Vagina (tissue), 2 donors: ENCODE measurements at places on chromosomes 3 and 15.

GRCh38 chr15:65355988-65356353 lies 21.8 kb downstream of the IGDCC3 start:
- no peak for DNase-seq

DNA sequence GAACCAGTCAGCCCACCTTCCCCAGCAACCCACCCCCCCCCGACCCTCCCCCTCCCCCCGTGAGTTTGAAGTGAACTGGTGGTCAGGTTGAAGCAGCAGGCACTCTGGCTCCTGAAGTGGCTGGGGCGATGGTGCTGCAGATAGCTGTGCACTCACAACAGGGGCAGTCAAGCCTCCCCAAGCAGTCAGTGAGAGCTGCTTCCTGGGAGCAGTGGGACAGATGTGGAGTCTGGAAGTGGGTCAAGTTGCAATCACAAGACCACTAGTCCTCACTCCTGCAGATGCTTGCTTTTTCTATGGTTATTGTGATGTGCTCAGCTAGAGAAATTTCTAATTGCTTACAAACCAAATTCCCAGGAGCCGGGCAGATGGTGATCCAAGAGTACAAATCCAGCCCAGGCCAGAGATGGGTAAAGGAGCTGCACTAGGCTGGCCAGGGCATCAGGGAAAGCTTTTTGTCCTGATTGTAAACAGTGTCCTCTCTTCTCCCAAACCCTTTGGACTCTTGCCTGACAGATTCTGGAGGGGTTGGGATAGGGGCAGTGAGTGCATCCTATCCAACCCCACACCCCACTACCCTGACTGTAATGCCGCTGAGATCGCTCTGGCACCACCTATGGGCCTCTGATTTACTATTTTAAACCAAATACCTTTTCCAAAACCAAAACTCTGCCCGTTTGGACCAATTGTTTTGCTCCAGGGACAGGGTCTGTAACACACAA lies 9.8 kb upstream of the CLPX start:
- DNase-seq, result peak; percentile 9

GRCh38 chr15:73630921-73631362 lies 2.2 kb downstream of the NPTN start:
- DNase-seq, result no peak

DNA sequence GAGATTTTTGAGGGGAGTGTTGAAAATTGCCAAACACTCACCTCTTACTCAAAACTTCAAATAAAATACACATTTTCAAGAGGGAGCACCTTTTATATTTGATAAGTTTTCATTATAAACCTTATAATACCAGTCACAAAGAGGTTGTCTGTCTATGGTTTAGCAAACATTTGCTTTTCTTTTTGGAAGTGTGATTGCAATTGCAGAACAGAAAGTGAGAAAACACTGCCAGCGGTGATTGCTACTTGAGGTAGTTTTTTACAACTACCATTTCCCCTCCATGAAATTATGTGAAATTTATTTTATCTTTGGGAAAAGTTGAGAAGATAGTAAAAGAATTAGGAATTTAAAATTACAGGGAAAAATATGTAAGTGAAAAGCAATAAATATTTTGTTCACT lies 20.1 kb downstream of the DIPK2A start:
- no peak for DNase-seq

DNA sequence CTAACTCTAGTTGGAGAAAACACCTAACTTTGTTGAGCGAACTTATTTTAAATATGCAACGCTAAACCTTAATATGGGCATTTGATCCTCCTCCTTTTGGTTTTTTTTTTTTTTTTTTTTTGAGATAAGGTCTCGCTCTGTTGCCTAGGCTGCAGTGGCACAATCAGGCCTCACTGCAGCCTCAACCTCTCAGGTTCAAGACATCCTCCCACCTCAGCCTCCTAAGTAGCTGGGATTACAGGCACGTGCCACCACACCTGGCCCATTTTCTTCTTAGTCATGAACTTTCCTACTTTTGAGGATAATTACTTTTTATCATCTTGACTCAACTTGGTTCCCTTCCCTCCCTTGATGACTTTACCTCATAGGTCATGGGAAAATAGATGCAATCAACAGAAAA lies 3.9 kb downstream of the NUSAP1 start:
- DNase-seq, result no peak

DNA sequence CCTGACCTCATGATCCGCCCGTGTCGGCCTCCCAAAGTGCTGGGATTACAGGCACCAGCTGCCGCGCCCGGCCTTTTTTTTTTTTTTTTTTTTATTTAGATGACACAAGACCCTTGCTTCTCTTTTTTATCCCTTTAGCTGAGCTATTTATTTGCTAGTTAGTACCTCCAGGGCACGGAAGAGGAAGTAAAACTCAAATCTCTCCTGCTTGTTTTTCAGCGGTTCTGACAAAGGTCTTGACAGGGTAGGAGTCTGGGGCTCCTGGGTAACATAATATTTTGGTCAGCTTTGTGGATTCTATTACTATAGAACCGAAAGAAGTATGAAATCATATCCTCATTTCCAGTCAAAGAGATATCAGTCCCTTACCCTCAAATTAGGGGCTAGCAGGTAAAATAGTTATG lies 44.0 kb upstream of the ETV5 start:
- DNase-seq, result no peak

DNA sequence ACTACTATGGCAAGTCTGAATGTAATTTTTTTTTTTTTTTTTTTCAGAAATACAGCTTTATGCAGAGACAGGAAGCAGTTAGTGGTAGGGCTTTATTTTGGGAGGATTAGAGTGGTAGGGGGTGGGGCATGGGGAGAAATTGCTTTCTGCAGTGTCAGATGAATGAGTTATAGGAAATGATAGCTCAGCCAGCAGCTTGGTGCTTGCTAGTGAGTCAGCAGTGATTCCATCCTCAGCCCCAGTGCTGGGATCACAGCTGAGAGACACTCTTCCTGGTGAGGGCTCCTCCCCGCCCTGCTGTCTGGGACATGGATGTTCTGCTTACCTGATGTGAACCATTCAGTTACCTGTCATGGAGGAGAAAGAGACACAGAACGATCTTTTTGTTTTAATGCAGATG lies 39.6 kb downstream of the SEMA6D start:
- no peak for DNase-seq
